ENCODE measurements at places on chromosomes 6 and 20.

GRCh38 chr6:155188707-155189496, 74.9 kb upstream of the CLDN20 start:
- no peak for DNase-seq

- DNase-seq = no peak
These were observed 25.1 kb downstream of the FKBP1C start for GRCh38 chr6:63236398-63236817.

DNA sequence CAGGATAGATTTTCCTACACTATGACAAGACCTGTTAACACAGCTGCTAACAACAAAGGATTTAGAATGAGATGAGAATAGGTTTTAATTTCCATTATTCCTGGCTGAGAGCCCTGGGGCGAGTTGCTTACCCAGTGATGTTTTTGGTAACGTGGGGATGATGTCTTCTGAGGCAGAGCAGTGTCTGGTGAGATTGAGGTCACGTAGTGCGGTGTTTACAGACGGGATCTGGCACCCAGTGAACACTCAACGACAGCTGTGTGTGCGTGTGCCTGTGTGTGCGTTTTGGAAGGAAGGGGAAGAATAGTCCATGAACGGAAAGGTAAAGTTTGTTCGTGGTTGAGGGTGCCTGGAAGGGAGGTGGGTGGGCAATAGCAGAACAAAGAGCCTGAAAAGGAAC, 384.7 kb downstream of the C6orf118 start:
- DNase-seq = no peak

DNA sequence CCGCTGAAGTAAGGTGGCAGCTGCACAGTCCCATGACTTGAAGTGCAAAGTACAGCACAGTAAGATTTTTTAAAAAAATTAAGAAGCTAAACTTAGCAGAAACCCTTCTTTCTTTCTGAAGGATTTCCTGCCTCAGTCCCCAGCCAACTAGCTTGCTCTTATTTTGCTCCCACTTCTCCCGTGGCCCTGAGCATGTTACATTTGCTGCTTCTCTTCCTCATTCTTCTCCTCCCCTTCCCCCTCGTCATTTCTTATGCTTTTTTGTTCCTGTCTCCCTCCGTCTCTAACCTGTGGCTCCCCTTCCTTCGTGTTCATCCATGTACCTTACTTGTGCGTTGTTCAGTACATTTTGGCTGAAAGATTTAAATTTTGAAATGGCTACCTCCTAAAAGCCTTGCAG, 123.0 kb downstream of the SASH1 start:
- DNase-seq = no peak

DNA sequence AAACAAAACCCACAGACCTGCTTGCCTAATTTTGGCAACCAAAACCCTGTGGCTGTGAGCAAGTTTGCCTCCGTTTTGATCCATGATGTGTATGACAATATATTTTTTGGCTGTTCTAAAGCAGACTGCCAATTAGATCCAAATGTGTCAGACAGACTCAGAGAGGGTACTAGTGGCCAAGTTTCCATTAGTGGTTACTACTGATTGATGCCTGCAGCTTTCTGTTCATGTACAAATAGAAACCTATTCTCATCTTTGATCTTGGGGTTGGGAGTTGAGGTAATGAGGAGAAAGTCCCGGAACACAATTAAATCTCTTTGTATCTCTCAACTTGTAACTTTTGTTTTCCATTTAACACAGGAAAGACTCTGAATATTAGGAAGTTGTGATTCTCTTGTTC, 100.9 kb downstream of the RNF144B start:
- no peak for DNase-seq

GRCh38 chr20:62633598-62634329, 8.5 kb upstream of the SLCO4A1 start:
- DNase-seq = no peak

DNA sequence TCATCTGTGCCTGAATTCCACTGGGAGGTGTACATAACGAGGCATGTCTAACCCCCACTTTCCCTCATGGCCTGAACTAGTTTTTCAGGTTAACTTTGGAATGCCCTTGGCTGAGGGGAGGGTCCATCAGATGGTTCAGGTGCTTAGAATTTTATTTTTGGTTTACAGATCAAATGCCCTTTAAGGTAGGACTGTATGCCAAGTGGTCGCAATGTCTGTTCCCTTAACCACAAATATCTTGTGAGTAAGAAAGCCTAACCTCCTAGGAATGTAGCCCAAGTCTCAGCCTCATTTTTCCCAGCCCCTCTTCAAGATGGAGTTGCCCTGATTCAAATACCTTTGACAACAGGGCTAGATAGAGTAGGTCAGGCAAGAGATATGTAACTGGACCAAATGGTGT, 78.4 kb downstream of the RNASET2 start:
- DNase-seq = no peak

- no peak for DNase-seq
These were observed 499.9 kb downstream of the TFAP2A start for GRCh38 chr6:9914951-9915350.

GRCh38 chr20:36805396-36805795, 31.8 kb upstream of the DSN1 start:
- DNase-seq = no peak

- DNase-seq = no peak
These were observed 40.4 kb upstream of the DOK5 start for GRCh38 chr20:54435015-54435414.

GRCh38 chr20:59747671-59748515, 143.6 kb downstream of the PHACTR3 start:
- no peak for DNase-seq

GRCh38 chr6:24694198-24694597, 24.8 kb downstream of the C6orf62 start:
- DNase-seq = no peak

- no peak for DNase-seq
These were observed 13.7 kb downstream of the PSMB9 start for GRCh38 chr6:32867554-32868256.

- no peak for DNase-seq
These were observed 7.2 kb downstream of the RIN2 start for GRCh38 chr20:19765266-19765665.

- no peak for DNase-seq
These were observed 62.0 kb upstream of the CD83 start for GRCh38 chr6:14055541-14055940.

DNA sequence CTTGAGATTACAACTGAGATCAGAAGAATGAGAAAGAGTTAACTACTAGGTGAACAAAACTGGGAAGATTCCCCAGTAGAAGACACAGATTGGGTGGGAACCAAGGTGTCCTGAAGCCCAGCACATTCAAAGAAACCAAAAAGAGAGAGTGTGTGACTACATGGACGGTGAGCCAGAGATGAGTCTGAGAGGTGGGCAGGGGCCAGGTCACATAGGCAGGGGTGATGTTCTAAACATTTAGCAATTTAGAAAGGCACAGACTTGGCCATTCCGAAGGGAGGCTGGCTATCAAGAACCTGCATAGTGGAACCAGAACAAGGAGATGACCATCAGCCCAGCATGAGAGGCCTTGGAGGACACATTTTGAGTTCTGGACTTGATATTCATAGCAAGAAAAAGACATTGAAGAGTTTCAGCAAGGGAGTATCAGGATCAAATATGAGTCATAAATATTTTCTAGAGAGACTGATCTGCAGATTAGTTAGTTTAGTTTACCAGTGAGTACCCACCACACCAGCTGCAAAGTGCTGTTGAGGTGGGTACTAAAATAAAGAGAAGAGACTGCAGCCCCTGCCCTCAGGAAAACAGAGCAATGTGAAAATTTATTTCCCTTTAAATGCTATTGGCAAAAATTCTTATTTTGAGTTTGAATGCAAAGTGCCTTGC, 340.5 kb upstream of the PRDM1 start:
- no peak for DNase-seq

GRCh38 chr6:142867355-142867801, 77.6 kb downstream of the HIVEP2 start:
- no peak for DNase-seq

GRCh38 chr20:33658510-33658909, 3.6 kb upstream of the C20orf144 start:
- peak; percentile 23 for DNase-seq

DNA sequence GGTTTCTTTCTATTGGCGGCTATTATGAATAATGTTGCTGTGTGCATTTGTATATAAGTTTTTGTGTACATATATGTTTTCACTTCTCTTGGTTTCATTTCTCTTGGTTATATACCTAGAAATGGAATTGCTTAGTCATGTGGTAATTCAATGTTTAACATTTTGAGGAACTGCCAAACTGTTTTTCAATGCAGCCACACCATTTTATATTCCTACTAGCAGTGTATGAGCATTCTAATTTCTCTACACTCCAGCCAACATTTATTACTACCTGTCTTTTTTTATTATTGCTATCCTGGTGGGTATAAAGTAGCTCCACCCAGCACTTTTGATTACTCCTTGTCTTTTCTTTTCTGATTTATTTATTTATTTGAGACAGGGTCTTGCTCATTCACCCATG, 54.8 kb downstream of the PHACTR2 start:
- DNase-seq = no peak

- no peak for DNase-seq
These were observed 6.3 kb downstream of the ADTRP start for GRCh38 chr6:11772109-11772825.

- no peak for DNase-seq
These were observed 3.3 kb downstream of the SIM1 start for GRCh38 chr6:100461278-100461916.

GRCh38 chr6:41519305-41519744, 26.9 kb upstream of the FOXP4 start:
- DNase-seq = peak; percentile 87

- DNase-seq = no peak
These were observed 18.6 kb upstream of the CLDN20 start for GRCh38 chr6:155245193-155245592.

DNA sequence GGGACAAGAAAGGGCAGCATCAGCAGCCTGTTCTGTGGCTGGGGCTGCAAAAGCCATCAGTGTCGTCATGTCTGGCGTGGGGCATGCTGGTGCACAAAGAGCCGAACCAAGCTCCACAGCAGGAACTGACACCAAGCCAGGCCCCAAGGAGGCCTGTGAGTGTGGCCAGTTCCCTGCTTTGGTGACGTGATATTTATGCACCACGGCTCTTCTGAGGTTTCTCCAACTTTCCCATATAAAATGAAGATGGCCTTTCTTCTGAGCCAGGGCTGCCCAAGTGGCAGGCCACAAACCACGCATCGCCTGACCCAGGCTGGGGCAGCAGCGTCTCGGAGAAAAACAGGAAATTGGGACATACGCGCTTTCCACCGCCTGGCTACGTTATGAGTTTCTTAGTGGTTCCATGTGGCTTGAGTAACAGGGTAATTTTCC, 109.9 kb downstream of the RIN2 start:
- peak; percentile 39 for DNase-seq
